ENCODE measurements at places on chromosomes 6 and 20.

DNA sequence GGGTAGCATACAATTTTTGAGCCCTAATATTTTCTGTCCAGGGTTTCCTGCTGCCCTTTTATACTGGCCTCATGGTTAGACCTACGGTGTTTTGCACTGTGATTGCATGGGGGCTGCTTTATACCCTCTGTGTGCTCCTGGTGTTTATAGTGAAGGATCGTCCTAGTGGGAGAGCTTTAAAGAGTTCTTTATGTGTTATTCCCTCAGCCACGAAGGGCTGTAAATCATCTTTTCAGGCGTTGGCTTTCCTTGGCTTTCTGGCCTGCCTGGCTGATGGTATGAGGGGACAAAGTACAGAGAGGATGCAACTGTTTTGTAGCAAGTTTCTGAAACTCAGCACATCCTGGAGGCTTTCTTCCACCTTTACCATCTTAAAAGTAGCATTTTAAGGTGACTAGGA, 464.3 kb downstream of the EPM2A start:
- DNase-seq, result no peak

DNA sequence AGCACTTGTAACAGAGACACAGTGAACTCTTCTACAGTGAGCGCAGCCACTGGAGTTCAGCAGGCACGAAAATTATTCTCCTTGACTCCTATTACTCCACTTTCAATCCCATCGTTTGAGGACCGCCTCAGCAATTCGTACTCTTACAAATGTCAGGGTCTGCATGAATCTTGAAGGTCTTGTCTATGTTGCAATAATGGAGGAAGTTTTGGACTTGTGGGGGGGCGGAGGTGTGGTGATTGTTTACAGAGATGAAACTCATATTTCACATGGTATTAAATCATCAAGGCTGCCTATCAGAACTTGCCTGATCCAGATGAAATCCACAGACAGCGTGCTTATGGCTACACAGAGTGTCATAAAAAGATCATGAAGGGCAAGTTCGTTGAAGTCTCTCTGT, 42.0 kb downstream of the SLC2A12 start:
- no peak for DNase-seq

DNA sequence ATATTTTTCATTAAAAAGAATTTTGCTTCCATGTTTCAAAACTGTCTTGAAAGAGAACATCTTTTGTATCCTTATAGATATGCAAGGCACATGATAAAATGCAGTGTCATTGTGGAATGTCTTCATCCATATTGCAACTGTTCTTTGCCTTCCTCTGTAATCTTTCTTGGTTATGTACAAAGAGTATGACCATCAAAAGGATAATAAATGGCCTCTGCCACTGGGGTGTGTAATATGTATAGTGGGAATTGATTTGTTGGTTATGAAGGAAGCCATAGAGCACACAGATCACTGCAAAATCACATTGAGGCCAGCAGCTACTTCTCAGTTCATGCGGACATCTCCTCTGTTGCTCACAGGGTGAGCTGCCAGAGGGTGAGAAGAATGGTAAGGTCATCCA, 703.5 kb downstream of the TFAP2A start:
- no peak for DNase-seq

- no peak for DNase-seq
Observed at GRCh38 chr20:15655295-15655874, 917.9 kb downstream of the KIF16B start.

DNA sequence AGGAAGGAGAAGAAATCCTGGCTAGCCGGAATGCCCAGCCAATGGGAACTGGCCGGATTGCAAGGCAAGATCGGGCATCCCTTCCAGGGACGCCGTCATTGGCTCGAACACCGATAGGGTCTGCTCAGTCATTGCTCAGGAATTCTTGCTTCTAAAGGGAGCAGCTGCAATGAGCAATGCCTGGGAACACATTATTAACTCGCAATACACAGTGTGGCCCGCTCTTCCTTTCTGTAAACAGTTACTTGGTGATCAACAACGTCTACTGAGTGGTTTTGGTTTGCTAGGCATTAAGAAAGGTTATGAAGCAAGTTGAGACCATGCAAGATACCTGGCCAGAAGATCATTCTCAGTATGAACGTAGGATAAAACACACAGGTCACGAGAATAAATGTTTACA, 165.4 kb upstream of the CITED2 start:
- DNase-seq, result no peak

- DNase-seq, result no peak
Observed at GRCh38 chr6:117317261-117317660, 51.9 kb downstream of the VGLL2 start.

GRCh38 chr6:136191606-136192312, 58.4 kb downstream of the MTFR2 start:
- DNase-seq, result no peak

DNA sequence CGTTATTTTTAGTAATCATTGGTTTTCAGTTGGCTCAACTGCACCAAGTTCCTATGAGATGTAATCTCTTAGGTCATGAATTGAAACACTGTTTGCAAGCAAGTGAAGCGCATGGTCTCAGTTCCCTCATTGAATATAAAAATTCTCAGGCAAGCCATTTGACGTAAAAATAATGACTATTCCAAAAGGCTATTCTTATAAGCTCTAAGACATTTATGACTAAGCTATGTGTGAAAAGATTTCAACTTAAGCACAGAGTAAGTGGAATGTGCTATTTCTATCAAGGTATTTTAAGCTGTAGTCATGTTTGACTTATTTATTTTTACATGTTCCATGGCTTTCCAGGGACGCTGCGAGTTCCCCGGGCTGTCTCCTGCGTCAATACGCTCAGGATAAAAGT, 248.5 kb downstream of the THBS2 start:
- no peak for DNase-seq

- no peak for DNase-seq
Observed at GRCh38 chr20:4052139-4052480, 36.8 kb upstream of the RNF24 start.

- DNase-seq, result no peak
Observed at GRCh38 chr6:140083375-140083774, 708.9 kb upstream of the CITED2 start.

- DNase-seq, result no peak
Observed at GRCh38 chr6:43657221-43657802, 12.5 kb downstream of the RSPH9 start.

DNA sequence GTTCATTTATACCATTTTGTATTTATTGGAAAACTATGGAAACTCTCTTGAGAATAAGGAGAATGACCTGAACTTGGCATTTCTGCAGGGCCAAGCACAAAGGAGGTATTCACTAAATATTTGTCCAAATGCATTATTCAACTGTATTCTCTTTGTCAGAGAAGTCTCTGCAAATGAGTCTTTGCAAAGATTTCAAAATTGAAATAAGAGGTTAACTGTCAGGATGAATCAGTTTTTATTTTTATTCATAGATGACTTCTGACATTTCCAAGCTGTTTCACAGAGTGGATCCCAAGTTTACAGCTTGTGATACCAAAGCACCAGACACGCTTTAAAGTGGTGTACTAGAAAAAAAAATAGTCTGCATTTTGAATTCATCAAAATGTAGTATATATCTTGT, 131.6 kb downstream of the UTRN start:
- DNase-seq, result no peak

DNA sequence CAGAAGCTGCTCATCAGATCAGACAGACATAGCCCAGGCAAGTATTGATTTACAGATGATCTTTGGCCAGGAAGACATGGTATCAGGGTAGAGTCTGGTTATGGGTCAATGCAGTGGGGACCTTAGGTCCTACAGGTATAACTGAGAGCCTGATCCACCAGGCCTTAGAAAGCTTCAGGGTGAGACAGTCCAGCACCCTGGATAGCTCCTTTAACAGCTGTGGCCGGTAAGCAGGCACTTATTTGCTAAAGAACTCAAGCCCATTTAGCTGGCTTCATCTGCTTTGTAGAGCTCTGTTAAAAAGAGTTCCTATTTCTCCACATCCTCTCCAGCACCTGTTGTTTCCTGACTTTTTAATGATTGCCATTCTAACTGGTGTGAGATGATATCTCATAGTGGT, 39.6 kb downstream of the ESR1 start:
- DNase-seq, result no peak

DNA sequence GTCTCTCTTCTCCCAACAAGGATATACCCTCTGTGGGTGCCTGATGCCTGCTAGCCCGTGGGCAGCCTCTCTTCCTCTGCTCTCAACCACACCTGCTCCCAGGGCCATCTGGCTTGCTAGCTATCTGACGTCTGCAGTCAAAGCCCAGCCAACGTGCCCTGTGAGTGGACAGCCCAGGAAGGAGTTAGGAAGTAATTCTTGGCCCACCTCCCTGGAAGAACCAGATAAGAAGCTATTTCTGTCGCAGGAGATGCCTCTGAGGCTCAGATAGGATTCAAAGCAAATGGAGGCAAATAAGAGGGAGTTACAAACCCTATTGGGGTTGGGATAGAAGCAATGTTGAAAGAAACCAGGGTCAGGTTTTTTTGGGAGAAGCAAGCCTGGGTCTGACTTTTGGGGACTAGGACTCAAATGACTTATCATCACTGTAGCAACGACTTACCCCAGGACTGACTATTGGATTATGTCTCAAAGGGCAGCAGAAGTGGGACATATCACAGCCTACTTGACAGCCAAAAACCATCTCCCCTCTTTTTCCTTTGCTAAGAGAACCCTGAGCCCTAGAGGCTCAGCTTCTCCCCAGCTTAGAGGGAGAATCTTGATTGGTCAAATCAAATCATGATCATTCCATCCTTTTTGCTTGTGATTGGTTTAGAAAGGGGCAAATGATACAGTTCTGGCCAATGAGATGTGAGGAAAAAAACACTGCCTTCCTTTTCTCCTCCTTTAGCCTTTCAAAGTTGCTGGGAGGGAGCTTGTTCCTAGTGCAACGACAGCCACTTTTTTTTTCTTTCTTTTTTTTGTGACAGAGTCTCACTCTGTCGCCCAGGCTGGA, 18.0 kb upstream of the CDK5RAP1 start:
- no peak for DNase-seq

DNA sequence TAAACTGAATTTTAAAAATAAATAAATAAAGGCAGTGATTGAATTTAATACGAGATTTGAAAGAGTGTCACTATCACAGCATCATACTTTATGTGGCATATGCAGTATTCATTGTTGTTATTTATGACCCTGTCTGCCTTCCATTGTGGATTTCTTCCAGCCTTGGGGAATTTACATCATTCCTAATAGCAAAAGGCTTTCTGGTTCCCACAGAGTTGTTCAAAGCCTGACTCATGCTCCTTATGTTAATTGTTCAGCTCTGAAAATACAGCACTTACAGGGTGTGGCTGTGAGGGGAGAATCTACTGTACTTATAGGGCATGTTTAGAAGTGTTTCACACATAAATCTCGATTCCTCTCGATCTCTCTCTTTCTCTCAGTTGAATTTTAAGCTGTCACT, 54.4 kb downstream of the JAG1 start:
- DNase-seq, result no peak

DNA sequence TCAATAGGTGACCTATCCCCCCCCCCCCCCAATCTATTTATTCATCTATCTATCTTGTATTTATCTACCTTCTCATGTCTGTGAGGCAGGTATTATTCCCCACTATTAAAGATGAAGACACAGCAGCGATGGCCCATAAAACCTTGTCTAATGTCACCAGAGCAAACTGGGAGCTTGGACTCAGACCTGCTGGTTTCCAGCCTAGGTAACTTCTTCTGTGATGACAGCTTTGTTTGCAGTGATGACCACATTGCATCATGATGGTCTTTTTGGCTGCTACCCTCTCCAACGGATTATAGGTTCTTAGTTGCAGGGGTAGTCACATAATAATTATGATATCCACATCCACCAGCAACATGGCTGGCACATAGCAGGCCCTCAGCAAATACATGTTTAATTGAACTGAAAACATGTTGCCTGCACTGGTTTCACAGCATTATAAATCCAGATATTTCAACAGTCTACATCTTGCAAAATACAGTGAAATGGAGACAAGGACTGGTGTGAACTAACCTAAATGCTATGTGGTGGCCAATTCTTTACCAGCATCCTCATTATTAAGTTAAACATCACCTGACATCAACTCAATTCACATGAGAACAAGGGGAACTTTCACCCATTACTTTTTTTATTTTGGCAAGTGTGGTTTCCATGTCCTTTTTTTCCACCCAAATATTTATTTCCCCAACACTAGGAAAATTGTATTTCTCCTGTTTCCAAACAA, 712.5 kb upstream of the NRSN1 start:
- no peak for DNase-seq

- no peak for DNase-seq
Observed at GRCh38 chr6:167397712-167398111, 72.8 kb downstream of the TTLL2 start.

DNA sequence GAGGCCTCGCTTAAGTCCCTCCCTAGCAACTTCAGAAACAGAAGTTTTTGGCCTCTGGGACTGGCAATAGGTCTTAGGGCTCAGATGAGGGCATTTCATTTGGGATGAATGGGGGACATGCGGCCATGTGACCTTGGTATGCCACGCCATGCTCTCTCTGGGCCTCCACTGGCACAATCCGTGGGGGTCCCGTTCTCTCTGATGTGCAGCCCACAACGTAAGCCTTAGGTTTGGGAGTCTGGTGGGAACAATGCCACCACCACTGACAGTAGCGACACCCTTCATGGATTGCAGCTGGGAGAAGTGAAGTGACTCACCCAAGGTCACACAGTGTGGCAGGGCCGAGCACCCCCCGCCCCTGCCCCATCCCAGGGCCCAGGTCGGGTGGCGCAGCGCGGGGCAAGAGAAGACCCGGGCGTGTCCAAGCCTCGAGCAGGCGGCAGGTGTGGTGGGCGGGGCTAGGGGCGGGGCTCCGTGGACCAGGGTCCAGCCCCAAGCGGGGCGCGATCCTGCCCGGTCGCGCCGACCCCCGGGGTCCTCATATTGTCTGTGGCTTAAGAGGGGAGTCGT, 864 bp upstream of the CEBPB start:
- peak; percentile 22 for DNase-seq

- no peak for DNase-seq
Observed at GRCh38 chr6:118377711-118378414, 170.2 kb upstream of the PLN start.

- no peak for DNase-seq
Observed at GRCh38 chr6:45668705-45669104, 291.0 kb upstream of the SUPT3H start.

DNA sequence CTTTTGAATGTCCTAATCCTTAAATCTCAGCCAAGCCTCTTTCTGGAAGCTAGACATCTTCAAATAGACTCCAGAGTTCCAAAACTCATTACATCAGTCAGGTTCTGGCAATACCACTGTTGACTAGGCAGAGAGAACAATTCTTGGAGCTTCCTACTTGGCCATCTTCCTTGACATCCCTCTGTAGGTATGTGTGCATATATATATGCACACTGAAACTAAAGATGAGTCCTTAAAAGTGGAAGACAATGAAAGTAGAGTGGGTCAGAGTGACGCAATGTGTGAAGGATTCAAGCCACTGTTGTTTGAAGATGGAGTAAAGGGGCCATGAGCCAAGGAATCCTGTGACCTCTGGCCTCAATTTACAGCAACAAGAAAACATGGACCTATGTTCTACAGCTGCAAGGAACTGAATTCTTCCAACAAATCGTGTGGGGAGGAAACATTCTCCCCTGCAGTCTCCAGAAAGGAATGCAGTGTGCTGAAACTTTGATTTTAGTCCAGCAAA, 18.7 kb upstream of the DUSP22 start:
- DNase-seq, result no peak

GRCh38 chr6:136236466-136237293, 13.4 kb downstream of the MTFR2 start:
- DNase-seq, result no peak

GRCh38 chr6:169763308-169763707, 11.9 kb downstream of the ERMARD start:
- DNase-seq, result no peak
